ENCODE measurements at places on chromosomes 5 and 9.

GRCh38 chr5:55650386-55650785 is 61.7 kb downstream of the SLC38A9 start:
- peak; percentile 40 for DNase-seq

- no peak for DNase-seq
Measured at GRCh38 chr5:88690409-88691229, 192.4 kb downstream of the MEF2C start.

DNA sequence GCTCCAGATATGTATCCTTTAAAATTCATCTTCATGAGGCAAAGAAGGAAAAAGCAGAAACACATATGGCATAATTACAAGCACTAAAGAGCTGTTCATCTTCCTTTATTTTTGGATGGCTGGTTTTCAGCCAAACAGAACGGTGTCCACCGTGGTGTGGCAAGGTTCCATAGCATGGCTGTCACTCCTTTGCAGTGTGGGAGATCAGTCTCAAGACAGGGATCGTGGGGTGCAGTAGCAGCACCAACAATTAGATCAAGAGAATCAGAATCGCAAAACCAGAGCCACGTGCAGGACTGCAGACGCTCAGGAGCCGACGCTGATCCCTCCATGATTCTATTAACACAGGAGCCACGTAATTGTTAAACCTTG is 79.5 kb downstream of the SEMA4D start:
- no peak for DNase-seq

- no peak for DNase-seq
Measured at GRCh38 chr5:168808051-168808616, 229.0 kb upstream of the PANK3 start.

GRCh38 chr5:76657091-76657490 is 33.9 kb upstream of the F2RL2 start:
- no peak for DNase-seq

GRCh38 chr5:112555691-112556090 is 136.6 kb upstream of the EPB41L4A start:
- no peak for DNase-seq

DNA sequence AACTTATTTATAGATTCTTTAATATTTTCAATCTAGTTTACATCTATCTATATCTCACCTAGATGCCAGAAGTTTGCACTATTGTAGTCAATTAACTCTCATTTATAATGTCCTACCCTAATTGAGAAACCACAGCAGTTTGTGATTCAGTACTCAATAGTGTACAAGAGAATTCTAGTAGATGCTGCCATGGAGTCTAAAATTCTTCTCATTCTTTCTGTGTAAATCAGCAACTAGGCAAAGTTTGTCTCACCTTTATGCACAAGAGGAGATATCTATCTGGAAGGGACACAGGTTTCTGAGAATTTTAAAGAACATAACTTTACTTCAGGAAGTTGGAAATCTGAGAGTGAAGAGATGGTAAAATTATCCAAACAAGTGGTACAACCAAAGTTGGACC is 173.0 kb upstream of the FBXL7 start:
- DNase-seq = no peak

- no peak for DNase-seq
Measured at GRCh38 chr9:14220256-14220655, 93.7 kb downstream of the NFIB start.

DNA sequence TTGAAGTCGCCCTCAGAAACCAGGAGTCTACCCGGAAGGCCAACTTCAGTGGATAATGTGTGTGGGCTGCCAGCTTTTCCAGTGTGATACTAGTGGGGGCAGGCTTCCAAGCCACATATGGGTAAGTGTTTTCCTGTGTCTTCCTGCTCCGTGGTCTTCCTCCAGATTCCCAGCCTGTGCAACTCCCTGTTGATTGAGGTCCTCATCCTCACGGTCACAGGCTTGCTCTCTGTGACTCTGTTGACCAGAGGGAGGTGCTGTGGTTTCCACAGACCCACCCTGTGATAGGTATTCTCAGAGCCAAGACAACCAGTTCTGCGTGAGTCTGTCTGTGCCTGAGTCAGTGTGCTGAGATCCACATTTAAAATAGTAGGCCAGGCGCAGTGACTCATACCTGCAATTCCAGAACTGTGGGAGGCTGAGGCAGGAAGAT is 388.0 kb upstream of the IRX2 start:
- DNase-seq = no peak

GRCh38 chr5:171992813-171993212 is 13.6 kb downstream of the FBXW11 start:
- no peak for DNase-seq

DNA sequence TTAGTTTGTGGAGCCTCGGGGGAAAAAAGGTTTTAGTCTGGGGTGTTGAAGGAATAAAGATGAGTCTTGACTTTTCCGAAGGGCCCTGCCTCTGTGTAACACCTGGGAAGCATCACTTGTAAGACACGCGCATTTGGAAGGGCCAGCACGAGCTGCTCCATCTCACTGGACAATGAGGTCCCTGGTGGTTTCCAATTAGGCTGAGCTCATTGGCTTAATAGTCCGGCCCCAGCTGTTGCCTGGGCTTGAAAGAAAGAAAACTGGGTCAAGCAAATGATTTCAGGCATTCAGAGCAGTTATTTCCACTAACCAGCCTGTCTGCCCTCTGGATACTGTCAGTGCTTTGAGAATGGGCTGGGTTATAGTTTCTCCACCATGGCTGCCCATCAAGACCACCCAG is 64.5 kb downstream of the NSUN2 start:
- DNase-seq = no peak

- DNase-seq = no peak
Measured at GRCh38 chr5:143057580-143057999, 287.4 kb downstream of the ARHGAP26 start.

DNA sequence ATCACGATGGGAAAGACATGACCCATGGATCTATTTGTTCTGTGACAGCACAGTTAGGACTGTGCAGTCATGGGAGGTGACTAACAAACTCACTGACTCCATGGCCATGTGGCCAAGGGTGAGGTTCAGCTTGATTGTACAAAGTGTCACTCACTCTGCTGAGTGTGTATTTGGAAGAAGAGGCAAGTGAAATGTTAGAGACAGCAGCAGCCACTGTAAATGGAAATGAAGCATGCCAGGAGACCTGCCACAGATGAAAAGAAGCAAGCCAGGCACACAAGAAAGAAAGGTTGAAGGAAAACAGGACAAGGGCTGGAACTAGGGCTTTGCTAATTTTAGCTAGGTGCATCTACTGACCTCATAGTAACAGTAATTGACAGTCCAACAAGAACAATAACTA is 42.7 kb upstream of the PALM2AKAP2 start:
- DNase-seq = no peak

- no peak for DNase-seq
Measured at GRCh38 chr5:177123789-177124485, 9.6 kb upstream of the NSD1 start.

DNA sequence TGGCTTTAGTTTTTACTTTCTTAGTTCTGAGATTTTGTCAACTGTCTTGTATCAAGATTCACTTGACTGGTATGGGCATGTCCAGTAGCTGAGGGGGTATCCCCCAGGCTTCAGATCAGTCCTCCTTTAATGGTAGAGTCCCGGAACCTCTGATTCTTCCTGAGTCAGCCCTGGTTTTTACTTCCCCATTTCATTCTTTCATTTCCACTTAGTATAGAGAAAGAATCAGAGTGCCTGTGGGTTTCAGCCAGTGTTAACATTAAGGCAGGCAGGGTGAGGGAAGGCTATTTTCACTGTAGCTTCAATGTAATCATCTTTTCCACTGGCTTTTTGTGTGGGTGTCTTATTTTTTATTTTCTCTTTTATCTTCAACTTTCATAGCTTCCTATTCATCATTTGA is 8.3 kb upstream of the COMMD10 start:
- no peak for DNase-seq

GRCh38 chr9:81847181-81847915 is 80.9 kb upstream of the SPATA31D4 start:
- no peak for DNase-seq

DNA sequence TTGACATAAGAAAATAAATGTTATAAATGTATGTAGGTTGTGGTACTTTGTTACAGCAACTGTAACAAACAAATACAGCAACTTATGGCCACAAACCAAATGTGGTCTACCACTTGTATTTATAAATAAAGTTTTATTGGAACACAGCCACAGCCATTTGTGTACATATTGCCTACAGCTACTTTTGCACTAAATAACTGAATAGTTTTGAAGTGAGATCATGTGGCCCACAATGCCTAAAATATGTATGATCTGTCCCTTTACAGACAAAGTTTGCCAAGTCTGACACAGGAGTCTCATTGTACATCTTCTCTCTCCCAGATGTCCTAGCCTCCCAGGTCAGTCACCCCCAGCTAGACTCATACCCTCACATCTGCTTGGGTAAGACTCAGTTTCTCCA is 283.6 kb upstream of the PRDM9 start:
- DNase-seq = no peak

GRCh38 chr9:81108391-81108790 is 581.0 kb downstream of the TLE1 start:
- DNase-seq = no peak

GRCh38 chr5:112388074-112388473 is 31.0 kb downstream of the EPB41L4A start:
- no peak for DNase-seq

DNA sequence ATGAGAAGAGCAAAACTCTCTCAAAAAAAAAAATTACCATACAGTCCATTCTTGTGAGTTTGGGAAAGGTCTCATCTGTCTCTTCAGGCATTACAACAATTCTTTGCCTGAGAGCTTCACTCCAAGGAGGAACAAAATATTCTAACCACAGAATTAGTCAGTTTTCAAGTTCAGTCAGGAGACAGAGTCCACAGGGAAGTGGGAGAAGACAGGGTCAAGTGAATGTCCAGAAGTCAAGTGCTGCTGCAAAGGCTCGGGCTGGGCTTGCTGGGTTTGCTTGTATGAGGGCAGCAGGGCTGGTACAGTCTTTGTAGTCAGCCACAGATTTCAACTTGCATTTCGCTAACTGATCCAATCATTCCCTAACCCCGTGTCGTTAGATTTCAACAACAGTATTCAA is 17.6 kb upstream of the HEXB start:
- no peak for DNase-seq

- no peak for DNase-seq
Measured at GRCh38 chr9:79742110-79742721, 170.5 kb downstream of the TLE4 start.

- DNase-seq = no peak
Measured at GRCh38 chr9:132863096-132863495, 15.0 kb downstream of the AK8 start.

GRCh38 chr9:127809002-127809539 is 6.4 kb downstream of the FPGS start:
- DNase-seq = no peak

GRCh38 chr9:32525709-32526030 is 326 bp downstream of the RIGI start:
- DNase-seq = no peak

DNA sequence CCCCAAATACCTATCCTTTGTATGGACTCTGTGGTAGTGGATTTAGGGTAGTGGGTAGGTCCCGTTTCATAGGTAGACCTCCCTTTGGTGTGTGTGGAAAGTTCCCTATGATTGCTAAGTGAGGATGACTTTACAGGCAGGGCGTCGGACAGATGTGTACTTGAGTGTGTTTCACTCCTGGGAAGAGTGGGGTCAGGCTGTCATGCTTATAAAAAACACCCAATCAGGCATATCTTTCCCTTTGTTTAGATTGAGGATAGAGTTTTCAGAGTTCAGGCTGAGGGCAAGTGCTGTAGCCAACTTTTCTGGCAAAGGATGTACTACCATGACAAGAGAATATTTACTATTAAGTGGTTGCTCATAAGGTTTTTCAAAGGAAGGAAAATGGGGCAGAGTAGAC is 242.0 kb downstream of the YTHDC2 start:
- no peak for DNase-seq

- DNase-seq = no peak
Measured at GRCh38 chr9:134412298-134412711, 86.0 kb downstream of the RXRA start.

DNA sequence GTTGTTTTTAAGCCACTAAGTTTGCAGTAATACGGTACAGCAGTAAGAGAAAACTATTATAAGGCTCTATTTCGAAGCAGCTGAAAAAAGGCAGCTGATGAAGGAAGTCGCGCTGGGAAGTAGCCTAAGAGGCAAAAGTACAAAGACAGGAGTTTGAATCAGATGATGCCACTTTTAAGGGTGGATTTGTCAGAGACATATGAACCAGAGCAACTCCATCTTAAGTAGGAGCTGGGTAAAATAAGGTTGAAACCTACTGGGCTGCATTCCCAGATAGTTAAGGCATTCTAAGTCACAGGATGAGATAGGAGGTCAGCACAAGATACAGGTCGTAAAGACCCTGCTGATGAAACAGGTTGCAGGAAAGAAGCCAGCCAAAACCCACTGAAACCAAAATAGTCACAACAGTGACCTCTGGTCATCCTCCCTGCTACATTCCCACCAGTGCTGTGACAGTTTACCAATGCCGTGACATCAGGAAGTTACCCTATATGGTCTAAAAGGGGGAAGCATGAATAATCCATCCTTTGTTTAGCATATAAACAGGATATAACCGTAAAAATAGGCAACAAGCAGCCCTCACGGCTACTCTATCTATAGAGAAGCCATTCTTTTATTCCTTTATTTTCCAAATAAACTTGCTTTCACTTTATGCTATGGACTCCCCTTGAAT is 91.8 kb upstream of the PRSS3 start:
- DNase-seq = no peak

- no peak for DNase-seq
Measured at GRCh38 chr5:40332970-40333369, 346.7 kb upstream of the PTGER4 start.

GRCh38 chr5:14386884-14387624 is 194.5 kb upstream of the OTULINL start:
- no peak for DNase-seq
